ENCODE measurements at places on chromosomes 3 and 15.

- DNase-seq: no peak
Observed at GRCh38 chr3:10366651-10367101, 45.8 kb upstream of the SEC13 start.

DNA sequence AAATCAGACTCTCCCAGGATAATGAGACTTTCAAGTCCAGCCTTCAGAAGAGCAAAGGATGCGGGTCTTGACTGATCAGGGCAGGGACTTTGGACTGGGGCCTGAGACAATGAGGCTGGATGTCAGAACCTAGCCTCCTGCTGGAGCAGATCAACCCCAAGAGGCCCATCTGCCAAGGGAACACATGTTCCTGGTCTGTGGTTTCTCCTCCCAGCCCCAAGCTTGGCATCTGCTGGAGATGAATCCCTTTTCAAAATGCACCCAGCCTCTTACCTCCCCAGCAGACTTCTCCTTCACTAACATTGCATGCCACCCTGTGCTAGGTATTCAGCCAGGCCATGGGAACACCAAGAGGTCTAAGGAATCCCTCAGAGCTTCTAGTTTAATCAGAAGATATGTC is 43.7 kb upstream of the MFGE8 start:
- no peak for DNase-seq

GRCh38 chr3:115632026-115632425 is 8.7 kb downstream of the GAP43 start:
- no peak for DNase-seq

GRCh38 chr3:44661189-44661588 is 12.7 kb downstream of the ZNF35 start:
- DNase-seq: no peak

DNA sequence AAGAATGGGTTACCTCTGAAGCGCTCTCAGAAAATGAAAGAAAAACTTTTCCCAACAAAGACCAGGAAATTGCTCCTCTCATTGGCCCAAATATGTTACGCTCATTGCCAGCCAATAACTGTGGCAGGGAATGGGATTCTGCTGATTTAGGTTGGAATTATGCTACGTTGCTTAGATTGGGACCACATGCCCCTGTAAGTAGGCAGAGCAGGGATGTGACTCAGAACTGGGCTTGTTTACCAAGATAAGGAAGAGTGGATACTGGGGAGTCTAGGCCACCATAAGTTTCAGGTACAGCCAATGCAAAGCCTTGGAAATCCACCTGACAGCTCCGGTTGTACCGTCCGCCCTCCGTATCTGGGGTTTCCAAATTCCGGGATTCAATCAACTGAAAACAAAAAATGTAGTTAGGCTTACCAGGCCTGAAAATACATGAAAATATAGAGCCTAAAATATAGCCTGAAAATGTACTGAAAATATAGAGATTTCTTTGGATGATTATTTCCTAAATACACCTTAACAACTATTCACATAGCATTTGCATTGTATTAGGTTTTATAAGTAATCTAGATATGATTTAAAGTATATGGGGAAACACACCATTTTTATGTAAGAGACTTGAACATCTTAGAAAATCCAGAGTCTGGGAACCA is 1.5 kb upstream of the TCF12 start:
- no peak for DNase-seq
